GM10248 (cell line): ENCODE measurements at places on chromosomes 7 and 10.
A peak's percentile ranks its signal among the peaks of the same experiment; 100 is the strongest.

- peak; percentile 25 for DNase-seq
These were observed 44.1 kb upstream of the CDK6 start for GRCh38 chr7:92880212-92881090.

GRCh38 chr10:127345231-127345965 lies 149.0 kb upstream of the INSYN2A start:
- DNase-seq, result no peak

DNA sequence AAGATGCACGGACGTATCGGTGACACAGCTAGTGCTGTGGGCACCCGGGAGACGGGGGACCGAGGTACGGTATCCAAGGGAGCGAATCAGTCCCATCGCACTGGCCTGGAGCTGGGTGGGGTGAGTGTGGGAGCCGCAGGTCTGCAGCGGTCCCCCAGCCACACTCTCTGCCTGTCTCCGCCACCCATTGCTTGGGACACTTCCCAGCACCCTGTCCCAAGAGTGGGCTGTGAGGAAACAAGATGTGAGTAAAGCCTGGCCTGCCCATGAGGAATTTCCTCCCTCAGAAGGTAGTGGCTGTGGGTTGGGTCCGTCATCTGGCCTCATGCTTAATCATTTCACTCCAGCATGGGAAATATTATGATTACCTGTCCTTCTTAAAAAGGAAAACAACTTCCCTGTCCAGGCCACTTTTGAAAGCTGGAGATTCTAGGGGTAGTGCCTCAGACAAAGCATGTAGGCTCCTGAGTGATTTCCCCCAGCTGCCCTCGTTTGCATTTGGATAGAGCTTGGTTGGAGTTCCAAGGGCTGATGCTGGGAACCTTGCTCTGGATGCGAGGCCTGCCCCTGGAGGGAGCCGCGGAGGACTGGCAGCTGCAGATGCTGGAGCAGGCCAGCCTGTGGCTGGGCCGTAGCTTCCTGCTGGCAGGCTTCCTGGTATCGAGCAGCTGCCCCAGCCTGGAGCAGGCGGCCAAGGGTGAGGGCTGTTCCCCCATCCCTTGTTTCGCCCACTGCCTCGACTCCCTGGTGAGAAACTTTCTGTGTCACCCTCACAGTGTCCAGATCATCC lies 6.2 kb upstream of the ACTR3C start:
- no peak for DNase-seq

DNA sequence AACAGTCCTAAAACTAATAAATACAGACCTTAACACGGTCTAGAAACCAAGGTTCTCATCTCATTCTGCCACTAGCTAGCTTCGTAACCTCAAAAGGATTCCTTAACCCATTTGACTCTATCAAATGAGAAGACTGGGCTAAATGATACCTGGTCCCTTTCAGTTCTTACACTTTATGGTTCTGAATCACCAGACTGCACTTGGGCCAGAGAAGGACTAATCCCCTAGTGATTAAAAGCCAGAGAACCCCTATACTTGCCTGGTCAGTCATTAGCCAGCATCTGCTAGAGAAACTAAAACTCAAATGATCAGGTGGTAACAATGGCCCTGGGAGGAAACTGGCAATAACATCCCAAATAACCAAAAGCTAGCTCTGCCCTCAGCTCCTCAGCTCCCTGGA lies 16.8 kb downstream of the TMEM243 start:
- no peak for DNase-seq

DNA sequence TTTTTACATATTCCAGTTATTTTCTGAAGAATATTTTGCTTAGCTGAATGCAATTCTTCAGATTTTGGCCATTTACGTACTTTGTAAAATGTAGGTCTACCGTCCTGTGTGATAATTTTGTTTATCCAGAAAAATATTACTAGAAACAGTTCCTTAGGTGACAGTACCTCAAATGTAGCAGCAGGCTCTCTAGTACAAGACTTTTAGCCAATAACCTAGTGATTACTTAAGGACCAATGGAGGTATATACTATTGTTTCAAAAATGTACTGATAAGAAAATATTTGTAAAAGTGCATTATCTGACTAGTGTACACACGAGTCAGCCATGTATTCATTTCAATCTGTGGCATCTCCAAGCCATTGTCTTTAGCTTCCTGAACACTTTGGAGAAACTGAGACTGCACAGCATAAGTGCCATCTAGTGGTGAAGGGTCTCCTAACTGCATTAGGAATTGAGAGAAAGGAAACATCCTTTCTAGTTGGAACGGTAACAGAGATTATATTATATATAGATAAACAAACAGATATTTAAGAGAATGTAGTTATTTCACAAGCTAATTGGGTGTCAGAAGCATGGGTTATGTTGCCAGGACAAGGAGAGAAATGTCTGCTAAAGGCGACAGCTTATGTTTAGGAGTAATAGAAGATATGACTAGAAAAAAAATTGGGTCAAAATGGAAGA lies 23.7 kb downstream of the RTKN2 start:
- DNase-seq, result peak; percentile 29

DNA sequence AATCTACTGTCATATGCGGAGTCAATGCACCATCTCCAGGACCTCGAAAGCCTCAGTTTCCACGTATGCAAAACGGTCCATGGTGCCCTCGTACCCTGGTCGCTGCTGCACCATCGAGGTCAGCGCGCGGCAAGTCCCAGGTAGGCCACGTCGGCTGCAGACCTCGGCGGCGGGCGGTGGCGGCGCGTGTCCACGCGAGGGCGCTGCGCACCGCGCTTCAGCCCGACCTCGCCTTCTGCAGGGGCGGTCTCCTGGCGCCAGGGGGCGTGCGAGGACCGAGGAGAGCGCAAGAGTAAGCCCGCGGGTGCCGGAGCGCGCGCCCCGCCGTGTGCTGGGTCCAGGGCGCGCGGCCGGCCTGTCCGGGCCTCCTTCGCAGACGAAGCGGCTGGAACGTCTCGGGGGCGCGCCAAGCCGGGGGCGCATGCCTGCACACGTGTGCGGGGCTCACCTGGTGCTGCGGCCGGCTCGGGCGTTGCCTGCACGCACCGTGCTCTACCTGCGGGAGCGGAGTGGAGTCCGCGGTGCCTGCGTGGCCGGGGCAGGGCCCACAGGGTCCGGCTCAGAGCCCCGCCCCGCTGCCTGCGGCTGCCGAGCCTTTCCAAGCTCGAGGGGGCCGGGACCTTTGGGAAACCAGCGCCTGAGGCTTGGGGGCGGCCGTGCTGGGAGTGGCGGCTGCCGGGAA lies 54.0 kb downstream of the GLRX3 start:
- peak; percentile 93 for DNase-seq

GRCh38 chr10:24444337-24444736 lies 235.4 kb downstream of the KIAA1217 start:
- no peak for DNase-seq

- DNase-seq, result no peak
These were observed 25.9 kb upstream of the ZMIZ1 start for GRCh38 chr10:79042639-79043411.

DNA sequence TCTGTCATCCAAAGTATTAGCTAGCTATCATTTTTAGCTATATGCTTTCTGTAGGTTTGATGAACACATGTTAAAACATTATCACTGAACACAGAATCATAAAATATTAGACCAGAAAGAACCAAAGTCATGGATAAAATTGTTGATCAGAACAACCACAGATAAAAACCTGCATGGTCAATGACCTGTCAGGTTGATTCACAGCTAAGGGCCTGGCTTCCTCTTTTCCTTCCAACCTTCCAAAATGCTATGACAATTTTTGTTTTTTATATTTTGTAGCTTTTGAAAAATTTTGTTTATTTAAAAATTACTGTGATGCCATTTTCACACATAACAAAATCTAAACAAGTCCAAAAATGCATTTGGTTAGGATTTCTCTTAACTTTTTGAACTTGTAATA lies 444.4 kb upstream of the CHRM2 start:
- no peak for DNase-seq

DNA sequence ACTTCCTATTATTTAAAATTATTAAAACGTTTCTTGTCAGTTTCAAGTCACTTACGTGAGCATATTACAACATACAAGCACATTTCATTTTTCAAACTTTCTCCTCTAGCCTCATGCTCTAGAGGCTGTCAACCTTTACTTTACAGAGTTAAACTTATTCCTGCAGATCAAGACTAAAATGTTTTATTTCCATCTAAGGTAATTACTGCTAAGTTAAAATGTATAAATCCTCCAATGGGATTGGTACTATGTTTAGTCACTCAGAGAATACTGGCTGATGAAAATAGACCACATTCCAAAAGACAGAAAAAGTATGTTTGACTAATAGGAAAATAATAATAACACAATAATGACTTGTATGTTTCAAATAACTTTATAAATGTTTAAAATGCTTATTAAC lies 8.4 kb upstream of the TRDMT1 start:
- no peak for DNase-seq

- DNase-seq, result no peak
These were observed 31.6 kb downstream of the HECW1 start for GRCh38 chr7:43143918-43144589.

GRCh38 chr10:32961895-32962369 lies 3.9 kb upstream of the ITGB1 start:
- no peak for DNase-seq

DNA sequence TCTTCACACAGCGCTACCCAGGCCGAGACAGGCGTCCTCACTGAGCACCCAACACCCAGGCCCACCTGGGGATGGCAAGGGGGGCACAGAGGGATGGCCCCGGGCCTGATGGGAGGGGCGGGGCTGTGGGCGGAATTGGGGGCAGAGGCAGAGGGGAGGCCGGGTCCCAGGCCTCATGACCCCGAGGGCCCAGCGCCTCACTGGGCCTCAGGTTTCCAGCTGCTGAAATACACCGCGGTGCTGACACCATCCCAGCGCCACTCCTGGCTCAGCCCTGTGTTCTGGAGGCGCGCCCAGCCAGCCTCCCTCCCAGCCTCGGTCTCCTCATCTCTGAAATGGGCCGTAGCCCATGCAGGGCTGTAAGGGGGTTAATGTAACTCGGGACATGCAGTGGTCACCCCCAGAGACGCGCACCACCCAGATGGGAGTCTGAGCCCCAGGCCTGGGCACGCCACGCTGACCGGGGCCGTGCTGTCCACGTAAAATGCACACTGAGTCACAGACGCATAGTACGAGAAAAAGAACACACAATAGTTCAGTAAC lies 82.3 kb downstream of the UNCX start:
- DNase-seq, result no peak

GRCh38 chr7:108529341-108529740 lies 3.4 kb upstream of the PNPLA8 start:
- no peak for DNase-seq

DNA sequence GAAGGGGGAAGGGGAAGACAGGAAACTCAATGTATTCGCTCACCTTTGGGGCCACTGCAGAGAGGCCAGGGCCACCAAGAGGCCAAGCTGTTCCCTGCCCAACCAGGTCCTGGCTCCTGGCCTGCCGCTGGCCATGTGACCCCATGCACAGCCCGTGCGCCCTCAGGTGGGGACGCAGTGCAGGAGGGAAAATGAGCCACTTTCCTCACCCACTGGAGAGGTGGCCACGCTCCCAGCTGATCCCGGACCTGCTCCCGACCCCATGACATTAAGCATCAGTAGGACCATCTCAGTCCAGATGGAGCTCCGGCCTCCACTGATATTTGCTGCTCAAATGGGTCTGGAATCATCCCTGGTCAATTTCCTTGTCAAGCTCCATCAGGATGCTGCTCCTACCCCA lies 40.2 kb downstream of the HSPA12A start:
- DNase-seq, result no peak

DNA sequence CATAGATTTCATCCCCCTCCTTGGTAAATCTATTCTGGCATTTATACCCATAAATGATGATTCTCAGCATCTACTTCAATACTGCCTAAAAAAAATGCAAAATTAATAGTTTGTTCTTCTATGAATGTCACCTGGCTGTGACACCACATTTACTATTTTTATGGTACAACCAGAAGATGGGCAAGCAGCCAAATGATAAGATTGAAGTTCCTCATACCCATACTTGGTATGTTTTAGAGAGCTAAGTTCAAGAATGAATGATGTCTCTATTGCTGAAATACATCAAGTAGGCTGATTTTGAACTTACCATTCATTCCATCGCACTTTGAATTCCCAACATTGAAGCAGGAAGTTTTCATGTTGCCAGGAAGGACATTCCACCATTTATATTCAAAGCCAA lies 134.2 kb downstream of the ELAPOR2 start:
- DNase-seq, result no peak

DNA sequence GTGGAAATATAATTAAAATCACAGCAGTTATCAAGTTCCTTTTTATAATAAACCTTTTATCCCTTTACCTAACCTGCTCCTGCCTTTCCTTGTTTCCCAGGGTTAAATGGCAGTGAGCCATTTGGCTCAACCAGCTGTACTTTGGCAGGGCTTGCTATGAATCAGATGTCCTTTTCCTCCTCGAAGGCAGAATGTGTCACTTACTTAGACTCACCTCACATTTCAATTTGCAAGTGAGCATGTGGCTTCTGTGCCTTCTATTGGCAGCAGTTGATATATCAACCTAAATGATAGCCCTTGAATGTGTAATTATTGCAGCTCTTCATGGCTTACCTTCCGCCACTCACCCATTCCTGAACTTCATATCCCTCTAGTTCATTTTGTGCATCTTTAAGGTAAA lies 301.7 kb downstream of the CSTF2T start:
- DNase-seq, result no peak

- DNase-seq, result no peak
These were observed 155.5 kb downstream of the SNX10 start for GRCh38 chr7:26447116-26447515.

- no peak for DNase-seq
These were observed 121.2 kb downstream of the WDFY4 start for GRCh38 chr10:48805848-48806247.

- no peak for DNase-seq
These were observed 252.1 kb upstream of the SLC26A5 start for GRCh38 chr7:103698064-103698463.

DNA sequence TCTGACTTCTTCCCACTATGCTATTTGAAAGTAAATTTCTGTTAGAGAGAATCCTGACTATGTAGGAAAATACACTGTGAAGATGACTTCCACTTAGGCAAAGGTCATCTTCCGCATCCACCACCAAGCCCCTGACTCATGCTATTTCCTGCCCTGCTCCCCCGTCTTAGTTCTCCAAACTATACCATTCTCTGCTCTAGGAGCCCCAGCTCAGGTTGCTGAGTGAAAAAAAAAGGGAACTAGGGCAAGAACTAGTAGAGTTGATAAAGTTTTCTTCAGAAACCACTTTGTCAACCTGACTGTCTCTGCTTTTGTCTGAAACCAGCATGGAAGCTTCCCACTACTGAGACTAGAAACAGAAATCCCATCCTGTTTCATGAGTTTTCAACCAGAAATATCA lies 96.9 kb downstream of the EVX1 start:
- DNase-seq, result no peak

- DNase-seq, result no peak
These were observed 824.5 kb downstream of the TYW1 start for GRCh38 chr7:67821116-67821515.

DNA sequence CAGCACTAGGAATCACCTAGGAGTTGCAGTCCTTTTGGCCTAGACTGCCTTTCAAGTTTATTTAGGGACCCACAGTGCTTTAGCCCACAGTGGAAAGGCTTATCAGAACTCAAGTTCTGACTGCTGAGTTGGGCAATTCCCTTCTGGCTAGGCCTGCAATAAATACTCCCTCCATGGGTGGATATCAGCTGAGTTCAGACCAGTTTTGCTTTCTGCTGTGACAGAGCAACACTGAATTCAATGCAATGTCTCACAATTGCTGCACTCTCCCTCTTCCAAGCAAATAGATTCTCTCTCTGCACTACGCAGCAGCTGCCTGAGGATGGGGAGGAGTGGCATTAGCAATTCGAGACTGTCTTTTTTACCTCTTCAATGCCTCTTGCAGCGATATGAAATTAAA lies 1153.3 kb downstream of the SORCS1 start:
- no peak for DNase-seq
